ENCODE measurements at places on chromosomes 12 and 14.

DNA sequence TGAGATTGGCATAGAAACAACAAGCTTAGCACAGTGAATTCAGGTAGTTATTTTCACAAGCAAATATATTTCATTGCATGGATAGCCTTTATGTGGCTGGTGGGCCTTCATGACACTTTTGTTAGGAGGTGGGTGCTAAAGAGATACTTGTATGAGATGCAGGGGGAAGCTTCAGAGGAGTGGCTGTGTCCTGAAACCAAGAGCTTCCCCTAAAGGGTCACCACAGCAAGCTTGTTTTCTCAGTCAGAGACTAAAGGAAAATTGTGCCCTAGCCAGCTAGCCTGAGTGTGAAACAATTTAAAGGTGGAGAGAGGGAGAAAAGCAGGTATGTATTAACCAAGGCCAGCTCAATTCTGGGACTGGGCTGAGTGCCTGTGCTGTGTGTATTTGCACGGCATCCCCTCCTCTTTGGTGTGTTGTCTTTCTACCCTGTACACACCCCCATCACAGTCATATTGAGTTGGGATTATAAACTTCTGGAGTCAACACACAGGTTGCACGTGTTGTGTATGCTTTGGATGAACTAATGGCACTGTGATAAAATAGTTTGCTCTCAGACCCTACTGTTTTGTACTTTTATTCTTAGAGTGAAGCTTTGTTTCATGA lies 79.2 kb downstream of the RASSF8 start:
- DNase-seq: no peak

DNA sequence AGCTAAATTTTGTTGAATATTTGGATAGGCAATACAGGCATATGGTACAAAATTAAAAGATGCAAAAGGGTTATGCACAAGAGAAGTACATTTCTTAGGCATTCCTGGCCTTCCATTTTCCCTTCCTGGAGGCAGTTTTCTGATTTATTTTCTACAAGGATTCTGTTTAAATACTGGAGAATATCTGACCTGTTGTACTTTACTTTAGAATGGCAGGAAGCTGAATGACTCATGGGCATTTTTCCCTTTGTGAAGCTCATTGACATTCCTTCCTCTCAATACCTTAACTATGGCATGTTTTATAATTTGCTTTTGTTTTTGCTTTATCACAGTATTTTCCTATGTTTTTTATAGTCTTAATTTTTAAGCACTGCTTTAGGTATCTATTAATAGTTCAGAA lies 62.7 kb downstream of the RCOR1 start:
- no peak for DNase-seq

- DNase-seq: no peak
Observed at GRCh38 chr14:24092110-24092504, 2.0 kb upstream of the PCK2 start.

- DNase-seq: no peak
Observed at GRCh38 chr12:62654326-62655241, 188.0 kb downstream of the MON2 start.

DNA sequence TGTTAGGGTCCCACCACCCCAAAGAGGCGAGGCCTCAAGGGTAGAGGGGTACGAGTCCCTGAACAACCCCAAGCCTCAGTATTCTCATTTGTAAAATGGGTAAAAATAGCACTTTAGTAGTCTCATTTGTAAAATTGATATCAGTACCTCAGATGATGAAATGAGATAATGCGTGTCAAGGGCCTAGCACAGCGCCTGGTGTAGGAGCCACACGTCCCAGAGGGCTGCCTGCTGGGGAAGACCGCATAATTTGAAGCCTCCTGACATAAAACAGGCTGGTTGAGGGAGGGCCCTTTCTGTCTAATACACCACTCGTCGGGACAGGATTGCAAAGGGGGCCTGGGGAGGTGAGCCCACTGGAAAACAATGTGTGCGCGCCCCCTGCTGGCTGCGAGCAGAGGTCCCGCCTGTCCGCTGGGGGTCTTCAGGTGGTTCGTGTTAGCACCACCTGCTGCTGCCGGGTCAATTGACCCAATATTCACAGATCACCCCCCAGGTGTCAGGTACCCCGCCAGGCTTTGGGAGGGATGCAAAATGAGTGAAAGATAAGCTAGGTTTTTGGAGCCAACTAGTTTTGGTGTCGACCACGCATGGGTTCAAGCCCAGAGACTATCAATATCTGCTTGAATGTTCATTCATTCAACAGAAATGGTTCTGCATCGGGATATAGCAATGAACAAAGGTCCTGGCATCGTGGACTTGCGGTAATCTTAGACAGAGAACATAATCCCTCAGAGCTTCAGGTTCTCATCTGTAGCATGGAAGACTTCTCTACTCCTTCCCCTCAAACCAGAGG lies 24.7 kb upstream of the IRF2BPL start:
- no peak for DNase-seq

GRCh38 chr12:188910-189621 lies 24.9 kb downstream of the SLC6A12 start:
- no peak for DNase-seq

- no peak for DNase-seq
Observed at GRCh38 chr14:67079846-67080245, 109.4 kb upstream of the GARIN2 start.

GRCh38 chr12:124371970-124372555 lies 77.2 kb downstream of the RFLNA start:
- DNase-seq: no peak

DNA sequence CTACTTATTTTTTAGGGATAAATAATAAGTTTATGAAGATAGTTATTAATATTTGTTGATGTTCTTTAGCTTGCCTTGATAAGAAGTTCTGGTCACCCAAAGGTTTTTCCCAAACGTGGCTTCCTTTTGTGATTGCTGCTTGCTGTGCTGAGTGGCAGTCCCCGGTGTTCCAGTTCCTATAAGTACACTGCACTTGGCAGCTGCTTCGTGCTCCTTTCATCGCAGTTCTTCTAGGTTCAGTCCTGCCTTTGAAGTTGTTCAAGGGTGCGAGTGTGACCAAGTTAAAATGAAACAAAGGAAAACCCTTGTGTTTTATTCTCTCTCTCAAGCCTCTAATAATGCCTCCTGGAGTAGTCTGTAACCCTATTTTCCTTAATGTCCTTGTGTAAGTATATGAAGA lies 128.5 kb upstream of the ATF1 start:
- no peak for DNase-seq

GRCh38 chr12:14931359-14931758 lies 7.0 kb downstream of the ERP27 start:
- DNase-seq: no peak

DNA sequence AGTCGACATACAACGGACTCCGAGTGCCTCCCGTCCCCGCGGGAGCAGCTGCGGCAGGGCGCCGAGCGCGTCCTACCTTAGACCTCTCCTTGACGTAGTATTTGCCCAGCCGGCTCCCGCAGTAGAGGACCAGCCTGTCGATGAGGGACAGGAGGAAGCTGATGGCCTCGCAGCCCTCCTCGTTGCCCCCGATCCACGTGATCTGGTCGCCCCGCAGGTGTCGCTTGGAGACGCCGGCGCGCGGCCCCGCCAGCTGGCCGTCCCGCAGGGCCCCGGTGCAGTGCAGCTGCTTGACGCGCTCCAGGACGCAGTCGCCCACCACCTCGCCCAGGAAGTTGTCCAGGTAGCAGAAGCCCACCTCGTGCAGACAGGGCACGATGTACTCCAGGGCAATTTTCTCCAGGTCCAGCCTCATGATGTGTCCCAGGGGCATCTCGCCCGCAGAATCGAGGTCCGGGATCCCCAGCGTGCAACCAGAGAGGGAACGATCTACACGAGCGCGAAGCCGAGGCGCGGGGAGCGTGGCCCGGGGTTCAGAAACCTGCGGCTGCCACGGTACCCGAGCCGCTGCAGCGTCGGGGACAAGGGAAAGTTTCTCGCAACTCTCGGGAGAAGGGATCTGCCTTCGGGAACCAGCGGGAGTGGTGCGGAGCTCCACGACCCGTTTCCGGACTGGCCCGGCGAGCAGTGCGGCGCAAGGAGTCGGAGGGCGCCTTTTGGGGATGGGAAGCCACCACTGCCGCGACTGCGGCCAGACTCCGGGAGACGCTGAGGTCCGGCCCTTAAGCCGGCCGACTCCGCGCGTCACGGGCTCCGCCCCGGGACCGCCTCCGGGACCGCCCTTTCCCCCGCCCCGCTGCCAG lies at the start of gene EGLN3:
Gene EGLN3 (minus strand): TSS at position 755 of the 863 bp plus-strand sequence. CDS start 322 bp downstream, at position 433.
- DNase-seq: no peak

DNA sequence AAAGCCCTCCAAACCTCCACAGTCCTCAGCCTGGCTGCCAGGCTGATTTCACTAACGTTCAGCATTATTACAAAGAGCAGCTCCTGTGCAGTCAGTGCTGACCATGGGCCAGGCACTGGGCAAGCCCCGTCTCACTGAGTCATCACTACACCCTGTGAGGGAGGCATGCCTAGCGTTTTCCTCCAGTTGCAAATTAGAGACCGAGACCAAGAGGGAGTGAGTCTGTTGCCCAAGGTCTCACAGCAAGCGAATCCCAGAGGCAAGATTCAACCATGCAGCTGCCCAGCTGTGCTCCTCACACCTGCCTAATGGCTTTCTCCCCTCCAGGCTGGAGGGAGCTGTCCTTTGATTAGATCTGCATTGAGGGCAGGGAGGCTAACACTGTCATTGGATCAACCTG lies 229.3 kb upstream of the LHX5 start:
- DNase-seq: peak; percentile 23

Measured in AG04449 (cell line).